ENCODE measurements at places on chromosomes 6 and 20.

GRCh38 chr20:3071610-3072529 lies at the start of gene OXT:
Gene OXT (plus strand): TSS chr20:3071620. CDS start chr20:3071656, 36 bp downstream.
- DNase-seq = no peak

DNA sequence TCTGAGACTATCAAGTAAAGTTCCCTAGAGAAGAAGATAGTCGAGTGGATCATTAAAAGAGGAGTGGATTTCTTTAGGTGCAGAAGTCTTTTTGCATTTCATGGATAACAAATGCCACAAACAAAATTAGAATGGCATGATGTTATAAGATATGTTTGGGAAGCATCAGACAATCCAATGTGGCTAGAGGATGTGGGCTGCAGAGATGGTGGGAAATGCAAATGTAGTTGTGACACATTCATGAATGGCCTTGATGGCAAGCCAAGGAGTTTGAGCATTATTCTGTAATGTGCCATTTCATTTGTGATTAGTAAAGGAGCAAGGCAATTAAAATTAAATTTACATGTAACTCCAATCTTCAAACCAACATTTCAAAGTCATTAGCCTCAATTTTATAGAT lies 211.9 kb downstream of the CENPW start:
- DNase-seq = no peak

DNA sequence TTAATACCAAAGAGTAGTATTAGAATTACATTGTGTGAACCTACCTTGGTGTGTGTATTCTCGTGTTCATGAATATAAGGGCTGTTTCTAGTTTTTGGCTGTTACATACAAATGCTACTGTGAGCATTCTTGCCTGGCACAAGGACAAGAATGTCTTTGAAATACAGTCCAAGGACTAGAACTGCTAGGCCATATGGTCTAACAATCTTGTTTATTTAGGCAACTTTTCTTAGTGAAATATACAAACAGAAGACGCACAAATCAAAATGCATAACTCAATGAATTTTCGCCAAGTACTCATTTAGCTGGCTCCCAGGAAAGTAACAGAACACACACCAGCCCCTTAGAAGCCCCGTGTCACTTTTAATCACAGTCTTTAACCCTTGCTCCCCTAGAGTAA lies 28.5 kb downstream of the KDM1B start:
- DNase-seq = peak; percentile 26

DNA sequence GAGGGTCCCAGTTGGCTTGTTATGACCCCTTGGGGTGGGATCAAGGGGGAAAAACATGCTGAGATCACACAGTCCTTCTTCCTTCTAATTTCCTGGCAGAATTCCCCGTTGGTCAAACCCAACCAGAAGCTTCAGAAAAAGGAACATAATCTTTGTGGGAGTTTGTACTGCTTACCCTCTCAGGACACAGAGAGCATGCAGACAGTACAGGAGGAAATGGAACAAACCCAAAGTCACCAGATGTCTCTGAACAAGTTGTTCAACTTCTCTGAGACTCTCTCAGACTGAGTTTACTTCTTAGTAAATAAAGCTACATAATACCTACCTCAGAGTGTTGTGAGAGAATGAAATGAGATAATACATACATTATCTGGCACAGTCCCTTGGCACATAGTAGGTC lies 181.1 kb upstream of the TSHZ2 start:
- DNase-seq = peak; percentile 88

DNA sequence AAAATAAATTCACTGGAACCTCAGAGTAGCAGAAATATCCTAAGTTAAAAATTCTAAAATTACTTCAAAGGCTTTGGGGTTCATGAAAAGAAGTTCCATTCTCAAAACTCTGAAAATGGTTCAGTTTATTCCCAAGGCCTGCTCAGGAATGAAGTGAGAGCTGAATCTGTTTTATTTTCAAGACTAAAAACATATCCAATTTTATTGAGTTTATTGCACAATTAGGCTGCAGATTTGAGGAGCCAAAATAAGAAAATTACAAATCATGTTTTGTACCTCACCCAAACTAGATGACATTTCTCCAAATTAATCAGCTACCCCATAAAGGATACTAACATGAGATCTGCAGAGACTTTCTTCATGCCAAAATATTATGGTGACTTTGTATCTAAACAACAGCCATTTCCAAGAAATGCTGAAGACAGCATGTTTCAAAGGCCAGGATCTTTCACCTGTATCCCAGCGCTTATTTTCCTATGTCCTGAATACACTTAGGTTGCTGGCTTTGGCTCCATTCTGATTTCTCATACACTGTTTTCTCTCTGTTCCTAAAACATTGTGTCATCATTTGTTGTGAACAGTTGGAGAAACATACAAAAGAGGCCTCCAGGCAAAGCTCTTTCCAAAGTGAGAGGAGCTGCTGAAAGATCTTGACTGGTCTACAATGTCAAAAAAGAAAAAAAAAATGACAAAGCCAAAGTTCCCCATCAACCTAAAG lies 85.7 kb upstream of the F13A1 start:
- no peak for DNase-seq

- peak; percentile 44 for DNase-seq
Observed at GRCh38 chr6:124294574-124295200, 491.0 kb downstream of the NKAIN2 start.

DNA sequence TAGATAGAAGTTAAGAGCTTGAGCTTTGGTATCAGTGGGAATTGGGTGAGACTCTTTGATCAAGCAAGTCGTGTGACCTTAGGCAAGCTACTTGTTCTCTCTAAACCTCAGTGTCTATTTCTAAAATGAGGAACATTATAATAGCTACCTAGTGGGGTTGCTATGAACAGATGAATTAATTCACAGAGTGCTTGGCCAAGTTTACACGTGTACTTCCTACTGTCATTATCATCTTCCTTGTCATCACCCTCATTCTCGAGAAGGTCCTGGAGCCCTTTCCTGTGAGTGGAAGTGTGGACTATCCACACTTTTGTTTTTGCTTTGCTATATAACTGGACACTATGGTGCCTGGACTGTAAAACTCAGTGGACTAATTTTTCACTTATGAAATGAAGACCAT lies 64.0 kb downstream of the BCKDHB start:
- no peak for DNase-seq

DNA sequence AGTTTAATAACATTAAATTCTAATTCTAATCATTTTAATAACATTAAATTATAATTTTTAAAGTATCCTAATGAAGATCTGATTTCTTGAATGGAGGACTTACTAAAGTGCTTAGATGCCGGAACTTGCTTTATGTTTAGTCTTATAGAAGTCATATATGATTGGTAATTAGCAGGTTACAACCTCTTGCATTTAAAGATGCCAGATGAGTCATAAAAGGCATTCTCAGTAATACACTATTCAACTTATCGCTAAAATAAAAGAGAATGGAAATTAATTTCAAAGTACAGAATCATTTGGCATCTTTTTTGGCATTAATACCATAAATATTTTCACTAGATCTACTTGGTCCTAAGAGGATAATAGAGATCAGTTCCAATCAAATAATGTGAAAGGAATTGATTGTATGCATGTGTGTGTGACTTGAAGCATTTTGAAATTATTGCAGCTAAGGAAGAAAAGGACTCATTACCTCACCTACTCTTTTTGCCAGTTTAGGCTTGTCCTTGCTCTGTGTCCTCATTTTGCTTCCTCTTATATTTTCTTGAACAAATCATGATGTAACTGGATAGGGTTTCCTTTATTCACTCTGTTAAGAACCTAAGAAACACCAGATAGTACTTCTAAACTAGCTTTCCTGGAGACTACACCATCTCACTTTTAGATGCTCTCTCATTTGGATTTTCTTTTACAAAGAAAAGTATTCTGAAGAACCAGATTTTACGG lies 2.7 kb downstream of the COL21A1 start:
- DNase-seq = no peak
